Psoas muscle (tissue), 8 donors: ENCODE measurements at places on chromosomes 2 and 18. TPM values are rescaled to one million over a fixed set of nuclear protein-coding genes. Genes with fewer than 3 reads are reported as not detected.

KLHL30 gene
- 140 TPM for total RNA-seq

GAL3ST2 gene
- total RNA-seq, result not detected

INPP5D gene
- 3.2 TPM for total RNA-seq

NEMP2 gene
- 1.7 TPM for total RNA-seq

FAM210A gene
- total RNA-seq, result 24.9 TPM

HDLBP gene
- 349 TPM for total RNA-seq

ALKAL2 gene
- not detected for total RNA-seq

ACTR3 gene
- 113 TPM for total RNA-seq

CCBE1 gene
- total RNA-seq, result not detected

GLB1L gene
- 1.6 TPM for total RNA-seq

EPAS1 gene
- 80.4 TPM for total RNA-seq

NEB gene
- 2,020 TPM for total RNA-seq

GALNT14 gene
- total RNA-seq, result 0.22 TPM

IL36A gene
- not detected for total RNA-seq

DLX2 gene
- not detected for total RNA-seq

GPR35 gene
- total RNA-seq, result 0.82 TPM

RPS27A gene
- 360 TPM for total RNA-seq

MOGAT1 gene
- not detected for total RNA-seq

GPR45 gene
- total RNA-seq, result not detected

TMEM169 gene
- not detected for total RNA-seq

DHRS9 gene
- 0.27 TPM for total RNA-seq

HJURP gene
- total RNA-seq, result not detected
